NCI-H2227 treated with DMSO at 0.1 percent for 48 hours (cell line): ENCODE measurements at places on chromosomes 5 and 9.
A peak's percentile ranks its signal among the peaks of the same experiment; 100 is the strongest.

DNA sequence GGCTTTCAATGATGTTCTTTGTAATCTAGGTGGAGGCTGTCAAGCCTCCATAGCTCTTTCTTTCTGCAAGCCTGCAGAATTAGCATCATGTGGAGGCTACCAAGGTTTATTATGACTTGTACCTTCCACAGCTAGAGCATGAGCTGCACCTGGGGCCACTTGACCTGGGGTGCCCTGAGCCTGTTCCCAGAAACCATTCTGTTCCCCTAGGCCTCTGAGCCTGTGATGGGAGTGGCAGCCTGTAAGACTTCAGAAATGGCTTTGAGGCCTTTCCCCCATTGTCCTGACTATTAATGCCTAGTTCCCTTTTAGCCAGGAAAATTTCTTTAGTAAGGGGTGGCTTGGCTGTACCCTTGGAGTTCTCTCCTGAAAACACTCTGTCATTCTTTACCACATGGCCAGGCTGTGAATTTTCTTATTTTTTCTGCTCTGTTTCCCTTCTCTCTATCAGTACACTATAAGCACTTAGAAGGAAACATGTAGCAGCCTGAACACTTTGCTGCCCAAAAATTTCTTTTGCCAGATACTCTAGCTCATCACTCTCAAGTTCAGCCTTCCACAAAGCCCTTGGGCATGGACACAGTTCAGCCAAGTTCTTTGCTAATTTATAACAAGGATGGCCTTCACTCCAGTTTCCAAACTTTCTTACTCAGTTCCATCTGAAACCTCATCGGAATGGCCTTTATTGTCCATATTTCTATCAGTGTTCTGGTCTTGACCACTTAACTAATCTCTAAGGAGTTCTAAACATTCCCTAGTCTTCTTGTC, 61.4 kb upstream of the NR3C1 start:
- no peak for DNase-seq

DNA sequence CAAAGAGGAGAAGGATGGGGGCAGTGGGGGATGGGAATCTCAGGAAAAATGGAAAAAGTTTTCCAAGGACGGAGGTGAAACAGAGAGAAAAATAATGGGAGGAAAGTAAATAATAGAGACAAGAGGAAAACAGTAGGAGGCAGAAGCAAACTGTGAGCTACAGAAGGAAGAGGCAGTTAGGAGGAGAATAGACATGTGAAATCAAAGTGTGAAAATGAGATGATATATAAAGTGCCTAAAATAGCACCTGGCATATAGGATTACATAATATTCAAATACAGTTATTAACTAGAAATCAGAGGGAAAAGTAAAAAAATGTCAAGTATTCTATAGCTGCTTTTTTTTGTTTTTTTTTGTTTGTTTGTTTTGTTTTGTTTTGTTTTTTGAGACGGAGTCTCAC, 44.0 kb upstream of the PLIN2 start:
- DNase-seq, result peak; percentile 22

GRCh38 chr5:172439785-172440477, 14.4 kb downstream of the SH3PXD2B start:
- DNase-seq, result no peak

DNA sequence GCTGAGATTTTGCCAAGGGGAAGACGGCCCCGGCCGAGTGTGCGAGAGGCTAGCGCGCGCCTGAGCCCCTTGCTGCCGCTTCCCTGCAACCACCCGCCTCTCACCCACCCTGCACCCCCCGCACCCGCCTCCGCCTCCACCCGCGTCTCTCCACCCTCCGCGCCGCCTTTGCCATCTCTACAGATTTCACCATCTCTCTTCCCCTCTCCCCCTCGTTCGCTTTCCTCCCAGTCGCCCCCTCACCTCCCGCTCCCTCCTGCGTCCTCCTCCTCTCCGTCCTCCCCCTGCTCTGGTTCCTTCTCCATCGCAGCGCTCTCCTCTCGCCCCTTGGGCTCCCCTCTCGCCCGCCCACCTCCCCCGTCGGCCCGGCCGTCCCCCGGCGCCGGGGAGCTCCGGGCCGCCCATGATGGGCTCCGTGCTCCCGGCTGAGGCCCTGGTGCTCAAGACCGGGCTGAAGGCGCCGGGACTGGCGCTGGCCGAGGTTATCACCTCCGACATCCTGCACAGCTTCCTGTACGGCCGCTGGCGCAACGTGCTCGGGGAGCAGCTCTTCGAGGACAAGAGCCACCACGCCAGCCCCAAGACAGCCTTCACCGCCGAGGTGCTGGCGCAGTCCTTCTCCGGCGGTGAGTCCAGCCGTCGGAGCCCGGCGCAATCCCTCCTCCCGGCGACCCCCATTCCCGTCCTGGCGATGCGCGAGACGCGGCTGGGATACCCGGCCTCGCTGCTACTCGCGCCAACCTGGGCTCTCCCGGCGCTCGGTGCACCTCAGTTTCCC, at the start of gene PRDM12:
Gene PRDM12, plus strand, starts transcription at position 344 of the 778 bp plus-strand sequence. Its CDS starts 60 bp downstream, at position 404.
- no peak for DNase-seq

DNA sequence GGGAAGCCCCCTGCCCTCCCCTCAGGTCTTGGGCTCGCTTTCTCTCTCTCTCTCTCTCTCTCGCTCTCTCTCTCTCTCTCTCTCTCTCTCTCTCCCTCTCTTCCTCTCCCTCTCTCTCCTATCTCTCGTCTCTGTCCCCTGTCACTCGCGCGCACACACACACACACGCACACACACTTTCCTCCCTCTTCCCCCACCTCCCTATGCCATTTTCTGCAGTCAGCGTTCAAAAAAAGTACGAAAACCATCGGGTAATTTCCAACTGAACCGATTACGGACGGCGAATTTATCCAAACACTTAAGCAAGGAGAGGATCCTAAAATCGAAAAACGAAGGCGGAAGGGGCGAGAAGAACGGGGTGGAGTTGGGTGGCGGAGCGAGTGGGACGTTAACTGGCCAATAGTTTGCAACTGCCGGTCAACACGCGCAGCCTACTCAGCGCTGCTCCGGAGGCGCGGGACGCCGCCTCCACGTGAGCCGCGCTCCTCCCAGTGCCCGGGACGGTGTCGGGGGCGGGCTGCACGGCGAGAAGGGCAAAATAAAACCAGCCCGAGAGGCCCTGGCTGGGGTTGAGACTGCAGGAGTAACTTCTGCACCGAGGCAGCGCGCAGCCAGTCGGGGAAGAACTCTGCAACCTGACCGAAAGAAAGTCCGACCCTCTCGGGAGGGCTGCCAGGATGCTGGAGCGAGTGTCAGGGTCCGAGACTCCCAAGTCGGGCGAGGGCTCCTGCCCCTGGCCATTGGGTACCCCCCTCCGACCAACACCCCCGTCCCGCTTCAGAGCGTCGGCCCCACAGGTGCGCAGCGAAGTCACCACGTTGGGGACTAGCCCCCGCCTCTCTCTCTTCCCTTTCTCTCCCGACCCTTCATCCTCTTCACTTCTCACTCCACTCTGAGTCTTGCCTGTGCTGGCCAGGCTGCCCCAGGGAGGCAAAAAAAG, 24.9 kb upstream of the ELAVL2 start:
- no peak for DNase-seq

GRCh38 chr5:160508780-160509361, 87.2 kb downstream of the PTTG1 start:
- DNase-seq, result peak; percentile 62

GRCh38 chr5:139985290-139985689, 57.8 kb downstream of the NRG2 start:
- DNase-seq, result no peak
